Upper lobe of left lung (tissue), 6 donors: ENCODE measurements at places on chromosomes 7 and 10. TPM values are rescaled to one million over a fixed set of nuclear protein-coding genes. Genes with fewer than 3 reads are reported as not detected.
A peak's percentile ranks its signal among the peaks of the same experiment; 100 is the strongest.

The RAB19 gene
- total RNA-seq, result 3.6 TPM

The PIP gene
- not detected for total RNA-seq

The CFAP46 gene
- total RNA-seq, result 13.6 TPM

The BCL7B gene
- total RNA-seq, result 50.3 TPM

The SPAM1 gene
- not detected for total RNA-seq

The PTN gene
- total RNA-seq, result 10.3 TPM

The WDFY4 gene
- 45.1 TPM for total RNA-seq

The FOXI2 gene
- total RNA-seq, result not detected

The GPR158 gene
- total RNA-seq, result not detected

The CHST3 gene
- 7.0 TPM for total RNA-seq

The AGR2 gene
- 21.9 TPM for total RNA-seq

DNA sequence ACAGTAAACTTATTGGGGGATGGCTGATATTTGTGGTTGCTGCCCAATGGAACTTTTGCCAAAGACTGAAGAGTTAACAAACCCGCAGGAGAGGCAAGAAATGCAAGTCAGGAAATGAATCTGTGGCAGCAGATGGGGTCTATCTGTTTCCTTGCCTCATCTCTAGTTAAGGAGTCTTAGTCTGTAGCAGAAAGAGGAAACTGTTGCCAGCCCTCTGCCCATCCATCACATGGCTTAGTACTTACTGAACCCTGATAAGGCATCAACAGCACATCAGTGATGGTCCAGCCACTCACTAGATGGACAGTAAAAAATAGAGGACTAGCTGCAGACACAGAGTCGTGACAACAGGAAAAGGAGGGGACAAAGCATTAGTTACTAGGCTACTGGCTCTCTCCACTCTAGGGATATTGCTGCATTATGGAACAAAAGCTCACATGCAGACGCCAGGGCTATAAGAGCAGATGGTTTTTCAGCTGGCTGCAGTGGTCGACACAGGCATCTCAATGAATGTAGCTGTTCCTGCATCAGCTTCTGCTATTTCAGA is 614.7 kb downstream of the PARD3 start:
- H3K27ac ChIP-seq, result no peak overlapping the region
- DNase-seq, result no peak
- H3K36me3 ChIP-seq, result no peaks in the 10 kb centered on the region
- peaks cover 9% of the 10 kb centered on the region for H3K4me1 ChIP-seq

- H3K4me1 ChIP-seq, result peaks cover 23% of the 10 kb centered on the region
- DNase-seq, result no peak
- no peaks in the 10 kb centered on the region for H3K36me3 ChIP-seq
- peak overlapping the region; percentile 43 for H3K27ac ChIP-seq
Observed at GRCh38 chr10:73955719-73956118, 42.2 kb upstream of the VCL start.

GRCh38 chr10:89303161-89303560 is 1.3 kb downstream of the IFIT2 start:
- H3K36me3 ChIP-seq, result peaks cover 23% of the 10 kb centered on the region
- H3K27me3 ChIP-seq, result no peaks in the 10 kb centered on the region
- H3K27ac ChIP-seq, result peak overlapping the region; percentile 17
- peaks cover 28% of the 10 kb centered on the region for H3K4me1 ChIP-seq

GRCh38 chr7:46930366-46930765 is 651.5 kb downstream of the TNS3 start:
- H3K4me1 ChIP-seq, result peaks cover 16% of the 10 kb centered on the region
- no peak for DNase-seq
- no peaks in the 10 kb centered on the region for H3K27me3 ChIP-seq

DNA sequence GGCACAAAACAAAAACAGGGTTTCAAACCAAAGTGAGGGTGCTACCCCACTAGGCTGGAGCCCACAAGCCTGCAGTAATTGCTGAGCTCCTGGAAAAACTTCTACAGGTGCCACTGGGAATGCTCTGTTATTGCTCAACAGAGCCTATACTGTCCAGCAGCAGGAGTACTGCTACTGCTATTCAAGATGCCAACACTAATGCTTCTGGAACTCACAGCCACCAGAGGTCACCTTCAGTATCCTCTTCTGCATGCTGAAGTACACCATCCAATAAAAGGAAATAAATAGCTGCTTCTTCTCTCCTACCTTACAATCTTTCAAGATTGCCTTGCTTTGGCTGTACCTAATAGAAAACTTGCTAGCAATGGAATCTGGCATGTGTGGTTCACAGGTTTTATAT is 222.0 kb downstream of the LRRN3 start:
- no peak overlapping the region for H3K27ac ChIP-seq
- H3K36me3 ChIP-seq, result no peaks in the 10 kb centered on the region
- H3K4me1 ChIP-seq, result no peaks in the 10 kb centered on the region
- H3K4me3 ChIP-seq, result no peak overlapping the region
- H3K27me3 ChIP-seq, result no peaks in the 10 kb centered on the region

- DNase-seq, result peak; percentile 29
- no peak overlapping the region for H3K4me3 ChIP-seq
- H3K27me3 ChIP-seq, result no peaks in the 10 kb centered on the region
Observed at GRCh38 chr10:70761031-70761601, 24.1 kb downstream of the TBATA start.

DNA sequence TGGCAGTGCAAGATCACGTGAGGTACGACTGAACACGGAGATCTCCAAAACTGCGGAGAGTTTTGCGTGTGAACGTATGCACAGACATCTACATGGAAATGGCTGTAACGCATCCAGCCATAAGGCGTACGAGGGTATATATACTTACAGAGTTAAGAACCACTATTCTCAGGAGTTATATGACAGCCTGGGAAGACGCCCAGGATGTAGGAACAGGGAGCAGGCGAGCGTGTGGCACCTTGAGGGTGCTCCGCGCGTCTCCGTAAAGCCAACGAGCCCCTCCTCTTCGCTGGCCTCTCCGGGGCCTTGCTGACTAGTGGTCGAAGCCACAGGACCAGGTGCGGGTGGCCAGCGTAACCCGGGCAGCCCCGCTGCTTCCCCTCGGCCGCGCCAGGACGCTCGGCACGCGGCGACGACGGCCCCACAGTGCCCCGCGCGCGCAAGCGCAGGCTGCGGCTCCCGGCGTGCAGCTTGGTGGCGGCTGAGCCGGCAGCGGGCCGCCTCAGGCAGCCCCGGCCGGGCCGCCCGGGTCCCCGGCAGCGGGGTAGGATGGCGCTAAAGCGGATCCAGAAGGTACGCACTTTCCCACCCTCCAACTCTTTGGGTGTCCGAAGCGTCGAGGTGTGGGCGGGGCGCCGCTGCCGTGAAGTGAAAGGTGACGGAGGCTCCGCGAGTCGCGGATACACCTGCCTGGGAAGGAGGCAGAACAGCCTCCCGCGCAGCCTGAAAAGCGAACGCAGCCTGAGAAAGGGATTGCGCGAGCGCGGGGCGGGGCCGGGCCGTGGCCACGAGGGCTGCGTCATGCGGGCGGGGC is at the start of gene UBE2D4:
Gene UBE2D4 (plus strand): TSS at position 453 of the 814 bp plus-strand sequence. CDS start 97 bp downstream, at position 550.
- peak within 1 kb of the TSS; percentile 96 for H3K27ac ChIP-seq
- DNase-seq, result peak; percentile 94
- peak within 1 kb of the TSS; percentile 64 for H3K4me3 ChIP-seq
- H3K4me1 ChIP-seq, result peaks cover 12% of the 10 kb centered on the region

GRCh38 chr7:89837515-89837914 is 316.8 kb upstream of the STEAP1 start:
- no peaks in the 10 kb centered on the region for H3K4me1 ChIP-seq
- no peaks in the 10 kb centered on the region for H3K27me3 ChIP-seq
- no peak for DNase-seq

GRCh38 chr7:32659853-32660252 is 164.6 kb downstream of the AVL9 start:
- no peak overlapping the region for H3K4me3 ChIP-seq
- H3K36me3 ChIP-seq, result no peaks in the 10 kb centered on the region
- H3K27ac ChIP-seq, result no peak overlapping the region
- H3K4me1 ChIP-seq, result no peaks in the 10 kb centered on the region
- no peaks in the 10 kb centered on the region for H3K27me3 ChIP-seq

GRCh38 chr10:21372651-21373410 is 152.7 kb downstream of the SKIDA1 start:
- no peak overlapping the region for H3K27ac ChIP-seq
- H3K27me3 ChIP-seq, result no peaks in the 10 kb centered on the region
- DNase-seq, result peak; percentile 46
- no peaks in the 10 kb centered on the region for H3K36me3 ChIP-seq
- peaks cover 6% of the 10 kb centered on the region for H3K4me1 ChIP-seq
- peak overlapping the region; percentile 18 for H3K4me3 ChIP-seq

DNA sequence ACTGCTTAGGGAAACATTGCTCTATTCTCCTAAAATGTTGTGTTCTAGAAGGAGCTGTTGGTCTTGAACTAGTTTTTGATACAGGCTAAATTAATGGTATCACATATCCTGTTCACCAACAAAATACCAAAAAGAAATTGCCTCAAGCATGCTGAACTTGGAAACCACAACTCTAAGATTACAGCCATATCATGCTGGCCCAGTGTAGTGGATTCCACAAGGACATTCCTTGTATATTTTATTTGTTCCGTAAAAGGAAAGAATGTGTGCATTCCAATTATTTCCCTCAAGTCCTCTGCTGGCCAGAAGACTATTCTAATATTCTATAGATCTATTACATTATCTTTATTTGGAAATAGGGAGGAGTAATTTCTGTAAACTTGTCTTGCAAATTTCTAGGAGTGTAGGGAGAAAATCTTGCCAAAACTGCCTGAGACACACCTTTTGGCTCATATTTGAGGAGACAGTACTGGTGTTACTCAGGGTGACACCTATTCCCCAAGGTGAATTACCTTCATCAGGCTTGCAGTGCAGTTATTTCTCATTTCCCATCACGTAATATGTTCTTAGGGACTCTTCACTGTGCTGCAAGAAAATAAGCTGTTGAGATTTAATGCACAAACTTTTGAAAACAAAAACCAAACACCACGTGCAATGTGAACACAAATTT is 1.9 kb upstream of the NEBL start:
- no peak for DNase-seq
- H3K4me3 ChIP-seq, result no peak overlapping the region
- peaks cover 5% of the 10 kb centered on the region for H3K36me3 ChIP-seq
- H3K27ac ChIP-seq, result no peak overlapping the region
- H3K4me1 ChIP-seq, result no peaks in the 10 kb centered on the region

DNA sequence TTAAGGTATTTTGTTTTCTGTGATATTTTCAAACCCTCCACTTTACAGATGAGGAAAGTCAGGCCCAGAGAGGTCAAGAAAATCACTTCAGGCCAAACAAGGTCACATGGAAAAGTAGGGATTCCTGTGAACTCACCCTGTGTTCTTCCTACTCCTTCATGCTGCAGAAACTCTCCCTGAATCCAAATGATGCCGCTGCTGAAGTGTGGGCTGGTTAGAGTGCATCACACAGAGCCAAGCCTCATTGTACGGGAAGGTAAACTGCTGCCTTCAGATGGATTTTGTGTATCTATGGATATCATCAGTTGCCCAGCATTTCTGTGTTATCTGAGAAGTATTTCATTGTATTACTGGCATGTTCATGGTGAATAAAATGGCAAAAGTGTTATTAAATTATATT is 75.4 kb downstream of the NRG3 start:
- no peaks in the 10 kb centered on the region for H3K27me3 ChIP-seq
- no peaks in the 10 kb centered on the region for H3K36me3 ChIP-seq
- no peaks in the 10 kb centered on the region for H3K4me1 ChIP-seq

GRCh38 chr10:510415-510881 is 179.0 kb downstream of the DIP2C start:
- H3K4me1 ChIP-seq, result no peaks in the 10 kb centered on the region
- DNase-seq, result no peak
- H3K27ac ChIP-seq, result no peak overlapping the region
- H3K36me3 ChIP-seq, result no peaks in the 10 kb centered on the region

DNA sequence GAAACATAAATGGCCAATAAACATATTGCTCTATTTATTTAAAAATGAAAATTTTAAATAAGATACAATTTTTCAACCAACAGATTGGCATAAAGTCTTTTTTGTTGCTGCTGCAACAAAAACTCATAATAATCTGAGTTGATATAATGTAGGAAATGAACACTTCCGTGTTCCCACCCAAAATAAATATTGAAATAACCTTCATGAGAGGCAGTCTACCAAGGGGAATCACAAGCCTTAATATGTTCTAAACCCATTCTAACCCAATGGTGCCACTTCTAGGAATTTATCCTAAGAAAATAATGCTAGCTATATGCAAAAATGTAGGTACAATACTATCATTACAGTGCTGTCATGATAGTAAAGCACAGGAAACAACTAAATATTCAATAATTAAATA is 39.1 kb downstream of the SLC25A13 start:
- H3K4me3 ChIP-seq, result no peak overlapping the region
- H3K27ac ChIP-seq, result no peak overlapping the region
- DNase-seq, result no peak

GRCh38 chr10:33963729-33964128 is 629.3 kb upstream of the NRP1 start:
- no peaks in the 10 kb centered on the region for H3K4me1 ChIP-seq
- no peaks in the 10 kb centered on the region for H3K27me3 ChIP-seq
- no peak overlapping the region for H3K27ac ChIP-seq
- H3K36me3 ChIP-seq, result no peaks in the 10 kb centered on the region
- no peak for DNase-seq

DNA sequence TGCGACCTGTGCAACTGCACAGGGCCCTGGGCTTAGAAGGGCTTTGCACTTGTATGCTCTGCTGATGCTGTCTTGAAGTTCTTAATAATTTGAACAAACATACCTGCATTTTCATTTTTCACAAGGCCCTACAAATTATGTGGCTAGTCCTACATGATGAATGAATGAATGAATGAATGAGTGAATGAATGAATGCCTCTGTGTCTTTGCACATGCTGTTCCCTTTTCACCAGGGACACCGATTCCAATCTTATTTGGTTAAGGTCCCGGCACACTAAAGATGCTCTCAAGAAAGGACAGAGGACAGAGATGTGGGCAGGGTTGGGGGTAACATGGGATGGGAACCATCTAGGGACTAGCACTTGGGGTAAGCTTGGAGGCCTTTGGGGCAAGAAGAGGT is 39.4 kb upstream of the CHST3 start:
- no peak for DNase-seq
- no peaks in the 10 kb centered on the region for H3K36me3 ChIP-seq
- H3K4me1 ChIP-seq, result no peaks in the 10 kb centered on the region
- no peak overlapping the region for H3K27ac ChIP-seq
- H3K4me3 ChIP-seq, result no peak overlapping the region

- H3K36me3 ChIP-seq, result no peaks in the 10 kb centered on the region
- H3K27me3 ChIP-seq, result no peaks in the 10 kb centered on the region
- H3K4me1 ChIP-seq, result peaks cover 11% of the 10 kb centered on the region
- no peak overlapping the region for H3K27ac ChIP-seq
Observed at GRCh38 chr10:14616955-14617730, 157.6 kb downstream of the FAM107B start.

DNA sequence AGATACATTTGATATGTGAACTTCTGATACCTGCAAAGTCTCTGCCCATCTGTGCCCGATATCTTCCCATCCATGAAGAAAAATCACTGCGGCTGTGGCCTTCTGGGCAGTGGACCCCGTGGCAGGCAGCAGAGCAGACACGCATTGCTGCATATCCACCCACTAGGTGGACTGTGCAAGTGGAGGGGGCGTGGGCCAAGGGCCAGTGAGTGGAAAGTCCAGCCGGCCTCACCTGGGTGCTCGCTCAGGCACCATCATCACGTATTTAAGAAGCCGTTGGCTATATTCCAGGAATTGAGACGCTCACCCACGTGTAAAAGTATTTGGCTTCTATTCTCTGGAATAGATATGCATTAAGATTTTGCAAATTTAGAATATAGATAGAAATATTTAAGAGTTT is 30.8 kb upstream of the SLC13A1 start:
- H3K4me1 ChIP-seq, result no peaks in the 10 kb centered on the region
- H3K36me3 ChIP-seq, result no peaks in the 10 kb centered on the region
- H3K27ac ChIP-seq, result no peak overlapping the region
- DNase-seq, result no peak
- no peak overlapping the region for H3K4me3 ChIP-seq

GRCh38 chr10:128498378-128498730 is 372.1 kb upstream of the MKI67 start:
- DNase-seq, result no peak
- H3K27ac ChIP-seq, result no peak overlapping the region
- no peaks in the 10 kb centered on the region for H3K36me3 ChIP-seq
- no peaks in the 10 kb centered on the region for H3K27me3 ChIP-seq
- H3K4me3 ChIP-seq, result no peak overlapping the region
- no peaks in the 10 kb centered on the region for H3K4me1 ChIP-seq
